Occipital lobe (tissue), 3 donors: ENCODE measurements at places on chromosomes 5 and 9. TPM values are rescaled to one million over a fixed set of nuclear protein-coding genes. Genes with fewer than 3 reads are reported as not detected.

The ENHO gene
- total RNA-seq = 37.6 TPM

The PCDHB3 gene
- total RNA-seq = 10.3 TPM

The PCDHB5 gene
- total RNA-seq = 9.7 TPM

The SPATA24 gene
- total RNA-seq = 3.6 TPM

The LCN12 gene
- not detected for total RNA-seq

The SLC6A7 gene
- total RNA-seq = 0.62 TPM

DNA sequence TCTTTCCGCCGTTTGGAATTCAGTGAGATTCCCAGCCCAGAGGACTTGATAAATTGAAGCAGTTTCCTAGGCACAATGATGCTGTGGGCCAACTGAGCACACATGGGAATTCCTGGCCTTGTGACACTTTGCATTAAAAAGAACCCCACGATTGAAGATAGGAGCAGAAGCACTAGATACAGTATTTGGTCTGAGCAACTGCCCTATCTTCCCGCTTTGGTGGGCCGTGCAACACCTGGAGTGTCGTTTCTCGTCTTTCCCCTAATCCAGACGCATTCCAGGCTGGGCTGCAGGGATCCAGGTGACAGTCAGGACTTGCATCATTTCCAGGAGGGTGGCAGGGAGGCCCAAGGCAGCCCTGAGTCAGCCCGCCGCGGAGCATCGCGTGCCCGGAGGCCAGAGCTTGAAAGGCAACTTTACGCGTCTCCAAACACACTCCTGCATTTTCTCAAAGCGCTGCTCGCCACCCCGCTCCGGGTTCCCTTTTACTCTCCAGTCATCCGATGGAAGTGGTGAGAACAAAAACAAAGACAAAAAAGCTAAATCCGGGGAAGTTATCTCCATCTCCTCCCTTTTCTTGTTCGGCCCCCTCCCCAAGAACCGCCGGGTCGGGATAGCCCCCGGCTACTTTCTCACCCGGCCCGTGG, 753 bp upstream of the STC2 start:
- DNase-seq = no peak
